CD4-positive, alpha-beta T cell treated with Interleukin-1 beta for 1 hour (primary cell): ENCODE measurements at places on chromosomes 7 and 10.

GRCh38 chr7:66399566-66399965 lies 194.4 kb downstream of the TPST1 start:
- DNase-seq = no peak

DNA sequence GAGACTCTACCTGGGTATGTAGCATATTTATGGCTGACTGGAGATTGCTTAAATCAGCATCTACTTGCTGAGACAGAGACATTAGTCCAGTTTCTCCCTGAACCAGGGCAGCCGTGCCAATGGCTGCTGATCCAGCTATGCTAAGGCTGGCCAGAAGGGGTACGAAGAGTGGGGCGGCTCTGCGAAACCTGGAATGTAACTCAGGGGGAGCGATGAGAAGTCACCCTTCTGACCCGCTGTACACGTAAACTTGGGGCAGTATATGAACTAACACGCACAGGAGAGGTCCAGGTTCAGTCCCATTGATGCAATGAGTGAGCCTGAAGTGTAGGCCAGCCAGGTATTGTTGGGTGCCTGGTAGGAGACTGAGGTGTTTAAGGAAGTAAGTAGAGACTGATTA lies 73.7 kb downstream of the PRR15 start:
- DNase-seq = no peak

GRCh38 chr7:50665403-50666123 lies 100.4 kb upstream of the DDC start:
- no peak for DNase-seq

DNA sequence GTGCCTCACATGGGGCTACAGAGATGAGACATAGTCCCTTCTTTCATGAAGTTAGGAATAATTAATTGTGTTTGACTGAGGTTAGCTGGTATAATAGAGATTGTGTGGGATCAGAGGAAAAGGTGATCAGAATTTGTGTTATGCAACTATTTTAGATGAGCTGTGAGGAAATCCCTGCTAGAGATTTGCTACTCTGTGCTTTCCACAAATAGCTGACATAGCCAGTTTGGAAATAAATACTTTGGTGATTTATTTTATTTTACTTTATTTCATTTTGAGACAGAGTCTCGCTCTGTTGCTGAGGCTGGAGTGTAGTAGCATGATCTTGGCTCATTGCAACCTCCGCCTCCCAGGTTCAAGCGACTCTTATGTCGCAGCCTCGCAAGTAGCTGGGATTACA lies 32.3 kb downstream of the ST7 start:
- no peak for DNase-seq

DNA sequence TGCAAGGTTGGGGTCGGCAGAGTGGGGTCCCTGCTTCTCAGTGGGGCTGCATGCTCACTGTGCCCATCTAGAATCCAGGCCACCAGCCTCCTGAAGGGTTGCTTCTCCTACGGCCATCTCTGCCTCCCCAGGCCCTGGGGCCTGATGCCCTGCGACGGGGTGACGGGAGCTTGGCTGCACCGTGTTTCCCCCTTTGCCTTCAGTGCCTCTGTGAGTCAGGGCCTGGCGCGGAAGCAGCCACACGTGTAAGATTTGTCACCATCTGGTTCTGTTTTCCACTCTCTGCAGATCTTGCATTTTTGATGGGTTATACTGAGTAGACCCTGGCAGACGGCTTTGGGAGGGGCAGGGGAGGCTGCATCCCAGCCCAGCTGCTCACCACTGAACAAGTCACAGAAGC lies 7.2 kb downstream of the ADAMTS14 start:
- no peak for DNase-seq

GRCh38 chr10:7932301-7933036 lies 114.2 kb downstream of the TAF3 start:
- DNase-seq = no peak

GRCh38 chr10:5805711-5806110 lies 7.5 kb downstream of the GDI2 start:
- no peak for DNase-seq

GRCh38 chr10:48445932-48446331 lies 139.5 kb downstream of the MAPK8 start:
- DNase-seq = no peak

- no peak for DNase-seq
Measured at GRCh38 chr7:72444026-72444776, 32.1 kb upstream of the CALN1 start.

DNA sequence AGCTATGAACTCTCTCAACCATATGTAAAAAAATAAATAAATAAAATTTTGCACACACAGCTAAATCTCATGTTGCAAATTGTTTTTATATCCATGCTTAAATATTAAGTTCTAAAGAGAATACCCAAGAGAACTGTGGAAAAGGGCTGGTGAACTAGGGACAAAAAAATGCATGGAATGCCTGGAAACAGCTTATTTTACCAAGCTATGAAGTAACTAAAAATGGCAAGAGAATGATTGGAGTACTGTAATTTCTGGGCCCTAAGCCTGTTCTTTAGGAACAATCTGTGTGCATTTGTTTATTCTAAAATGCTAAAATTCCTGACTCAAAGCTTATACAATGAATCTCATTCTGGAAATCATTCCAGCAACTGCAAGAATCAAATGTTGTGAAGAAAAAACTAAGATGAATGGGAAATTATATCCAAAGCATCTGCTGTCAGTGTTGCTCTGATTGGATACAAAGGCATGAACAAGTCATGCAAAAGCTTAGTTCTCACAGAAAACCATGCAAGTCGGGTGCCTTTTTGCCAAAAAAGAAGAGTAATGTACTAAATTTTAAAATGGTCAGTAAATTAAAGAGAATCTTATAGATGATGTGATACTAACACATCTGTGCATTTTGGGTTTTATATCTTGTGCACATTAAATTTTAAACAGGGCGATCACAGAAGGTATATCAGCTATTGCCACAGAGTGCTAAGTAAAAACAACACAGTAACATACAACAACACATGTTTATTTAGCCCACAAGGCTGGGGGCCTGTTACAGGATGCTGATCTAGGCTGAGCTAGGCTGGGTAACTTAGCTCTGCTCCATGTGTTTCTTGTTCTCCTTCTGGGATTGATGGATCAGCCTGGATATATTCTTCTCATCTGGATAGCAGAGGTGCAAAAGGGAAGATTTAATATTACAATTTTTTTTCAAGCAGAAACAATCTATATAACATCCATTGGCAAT lies 453.5 kb upstream of the SEMA3A start:
- no peak for DNase-seq

GRCh38 chr7:151400626-151401315 lies 9.1 kb downstream of the WDR86 start:
- DNase-seq = peak; percentile 32

DNA sequence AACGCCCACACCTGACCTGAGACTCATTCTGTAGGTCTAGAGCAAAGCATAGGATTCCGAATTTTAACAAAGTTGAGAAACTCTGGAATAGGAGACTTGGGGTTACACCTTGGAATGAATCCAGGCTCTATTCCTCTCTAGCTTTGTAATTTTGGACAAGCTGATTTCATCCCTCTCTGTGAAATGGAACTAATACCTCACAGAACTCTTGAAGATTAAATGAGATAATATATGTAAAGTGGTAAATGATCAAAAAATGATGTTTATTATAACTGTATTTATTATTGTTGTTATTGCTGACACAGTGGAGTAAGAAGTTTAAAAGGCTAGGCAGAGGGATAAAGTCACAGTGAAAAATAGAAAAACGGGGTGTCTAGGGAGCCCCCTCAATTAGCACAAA lies 32.3 kb downstream of the CASP7 start:
- DNase-seq = no peak

DNA sequence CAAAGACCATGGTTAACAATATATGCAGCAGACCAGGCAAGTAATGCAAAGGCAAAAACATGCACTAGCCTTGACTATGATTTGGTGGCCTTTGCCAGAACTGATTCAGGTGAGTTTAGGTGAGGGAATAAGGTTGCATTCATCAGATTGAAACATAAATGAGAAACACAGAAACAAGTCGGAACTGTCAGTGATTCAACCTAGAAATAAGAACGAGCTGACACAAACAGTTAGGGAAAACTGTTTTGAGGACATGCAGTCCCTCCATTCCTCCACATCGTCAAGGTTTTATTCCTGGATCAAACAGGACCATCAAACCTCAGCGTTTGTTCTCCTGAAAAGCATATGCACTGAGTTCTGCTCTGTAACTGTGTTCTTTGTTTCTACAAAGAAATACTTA lies 1.8 kb downstream of the ZNF248 start:
- no peak for DNase-seq

- DNase-seq = peak; percentile 61
Measured at GRCh38 chr7:111735661-111736551, 173.6 kb upstream of the IMMP2L start.

- DNase-seq = no peak
Measured at GRCh38 chr10:8449909-8450308, 395.4 kb downstream of the GATA3 start.

GRCh38 chr7:126419047-126419446 lies 833.7 kb downstream of the GRM8 start:
- DNase-seq = no peak

DNA sequence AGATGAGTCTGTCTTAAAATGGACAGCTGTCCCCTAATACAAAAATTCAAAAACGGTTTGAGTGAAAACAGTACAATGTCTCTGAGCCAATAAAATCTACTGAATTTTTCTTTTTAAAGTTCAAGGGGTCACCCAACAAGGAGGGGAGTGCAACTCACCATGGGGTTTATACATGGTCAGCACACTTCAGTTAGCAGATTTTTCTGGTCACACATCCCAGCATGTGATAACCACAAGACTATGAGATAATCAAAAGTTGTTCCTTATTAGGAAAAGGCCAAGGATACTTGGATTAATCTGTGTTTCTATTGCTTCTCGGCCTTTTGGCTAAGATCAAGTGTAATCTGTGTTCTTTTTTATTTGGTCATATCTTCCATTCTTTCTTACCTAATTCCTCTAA lies 31.6 kb downstream of the ABCB5 start:
- DNase-seq = no peak

- DNase-seq = no peak
Measured at GRCh38 chr7:30910411-30911073, 1.1 kb upstream of the AQP1 start.

- no peak for DNase-seq
Measured at GRCh38 chr7:110209884-110210283, 881.0 kb upstream of the LRRN3 start.

DNA sequence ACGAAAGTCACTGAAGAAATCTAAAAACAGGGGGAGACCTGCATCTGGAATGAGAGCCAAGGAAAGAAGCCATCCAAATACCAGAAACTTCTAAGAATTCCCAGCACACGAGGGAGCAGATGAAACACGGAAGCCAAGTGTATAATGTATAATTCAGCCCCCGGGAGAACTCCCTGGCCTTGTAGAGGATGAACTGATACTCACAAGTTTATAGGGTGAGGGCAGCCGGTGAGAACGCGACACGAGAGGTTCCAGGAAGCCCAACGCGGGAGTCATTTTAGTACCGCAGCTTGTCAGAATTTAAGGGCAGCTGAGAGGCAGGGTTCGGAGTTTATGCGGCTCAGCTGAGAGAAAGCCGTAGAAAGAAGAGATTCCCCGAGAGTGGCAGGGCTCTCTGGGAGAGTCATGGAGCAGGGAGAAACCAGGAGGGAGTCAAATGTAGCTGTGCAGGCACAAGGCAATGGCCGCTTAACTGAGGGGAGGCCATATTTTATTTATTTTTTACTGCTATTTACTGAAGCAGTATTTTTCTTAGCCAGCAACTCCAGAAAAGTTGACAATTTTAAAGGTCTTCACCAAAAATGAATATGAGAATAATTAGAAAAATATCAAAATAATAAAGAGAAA lies 164.0 kb downstream of the NPSR1 start:
- no peak for DNase-seq

- DNase-seq = peak; percentile 35
Measured at GRCh38 chr7:33054261-33054964, 8.2 kb downstream of the NT5C3A start.

- no peak for DNase-seq
Measured at GRCh38 chr10:10365676-10366075, 652.0 kb upstream of the CELF2 start.

DNA sequence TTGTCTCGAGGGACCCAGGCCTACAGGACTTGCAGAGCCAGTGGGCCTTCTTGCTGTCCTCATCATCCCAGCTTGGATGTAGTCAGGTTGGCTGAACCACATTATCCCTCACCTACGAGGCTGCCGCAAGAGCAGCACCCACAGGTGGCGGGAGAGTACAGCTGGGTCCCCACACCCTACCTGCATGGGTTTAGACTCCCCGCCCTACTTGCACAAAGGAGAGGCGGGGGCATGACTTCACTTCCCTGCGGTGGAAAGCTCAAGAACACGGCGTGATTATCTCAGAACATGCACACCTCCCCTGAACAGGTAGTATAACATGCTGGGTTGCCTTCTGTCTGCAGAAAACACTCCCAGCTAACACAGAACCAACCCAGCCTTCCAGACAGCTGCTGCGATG lies 57.5 kb downstream of the CTBP2 start:
- no peak for DNase-seq

GRCh38 chr7:95157381-95157780 lies 167.0 kb downstream of the PON1 start:
- no peak for DNase-seq

GRCh38 chr10:127216274-127216673 lies 19.9 kb upstream of the INSYN2A start:
- DNase-seq = no peak

DNA sequence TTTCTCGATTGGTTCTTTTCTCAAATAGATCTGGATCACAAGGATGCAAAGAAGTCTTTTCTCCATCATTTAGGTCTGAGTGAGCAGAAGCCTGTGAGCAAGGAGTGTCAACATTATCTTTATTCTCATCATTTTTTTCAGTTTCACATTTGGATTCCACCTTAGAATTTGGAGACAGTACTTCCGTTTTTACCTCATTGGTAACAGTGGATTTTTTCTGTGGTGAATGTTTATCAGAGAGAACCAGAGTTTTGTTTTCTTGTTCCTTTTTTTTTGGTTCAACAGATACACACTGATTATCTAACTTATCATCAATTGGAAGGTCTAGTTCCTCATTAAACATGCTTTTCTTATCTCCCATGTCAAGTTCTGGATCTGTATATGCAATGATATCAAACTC lies 151.3 kb downstream of the GALNT11 start:
- DNase-seq = no peak

- DNase-seq = no peak
Measured at GRCh38 chr7:159240962-159241361, 96.3 kb upstream of the VIPR2 start.

DNA sequence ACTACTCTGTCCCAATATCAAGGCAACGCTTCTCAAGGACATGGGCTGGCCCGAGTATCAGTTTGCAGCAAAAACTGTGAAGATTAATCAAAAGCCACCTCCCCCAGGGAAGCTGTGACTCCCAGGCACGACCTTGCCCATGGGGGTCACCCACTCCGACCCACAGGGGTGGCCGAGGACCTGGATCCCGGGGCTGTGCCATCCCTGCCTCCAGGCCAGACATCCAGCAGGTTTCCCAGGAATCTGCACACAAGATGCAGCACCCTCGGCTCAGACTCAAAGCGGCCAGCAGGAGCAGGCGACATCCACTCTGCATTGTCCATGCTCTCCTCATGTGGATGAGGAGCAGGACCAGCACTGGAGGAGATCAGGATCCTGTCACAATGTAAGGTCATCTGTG lies 39.8 kb downstream of the PTPRN2 start:
- DNase-seq = no peak
